ENCODE measurements at places on chromosomes 6 and 20.
A peak's percentile ranks its signal among the peaks of the same experiment; 100 is the strongest.

- peak; percentile 77 for DNase-seq
These were observed 28.2 kb upstream of the NOX3 start for GRCh38 chr6:155483858-155484257.

DNA sequence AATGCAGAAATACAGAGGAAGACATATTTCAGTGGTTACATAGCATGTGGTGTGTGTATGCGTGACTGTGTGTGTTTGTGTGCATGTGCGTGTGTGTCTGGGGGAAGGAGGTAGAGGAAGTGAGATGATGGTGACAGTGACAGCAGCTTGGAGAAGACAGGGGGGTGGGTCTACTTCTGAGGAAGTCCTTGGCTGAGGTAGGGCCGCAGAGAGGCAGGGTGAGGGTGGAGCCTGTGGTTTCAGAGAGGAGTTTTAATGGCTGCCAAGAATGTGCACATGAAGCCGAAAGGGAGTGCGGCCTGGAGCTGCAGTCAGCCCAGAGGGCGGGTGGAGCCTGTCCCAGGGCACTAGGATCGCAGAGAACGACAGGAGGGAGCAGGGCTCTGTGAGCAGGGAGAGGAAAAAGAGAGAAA lies 22.7 kb upstream of the RNF24 start:
- peak; percentile 84 for DNase-seq

- no peak for DNase-seq
These were observed 104.6 kb upstream of the CDYL start for GRCh38 chr6:4671587-4672115.

GRCh38 chr6:42916288-42916687 lies 435 bp downstream of the PTCRA start:
- DNase-seq: no peak

DNA sequence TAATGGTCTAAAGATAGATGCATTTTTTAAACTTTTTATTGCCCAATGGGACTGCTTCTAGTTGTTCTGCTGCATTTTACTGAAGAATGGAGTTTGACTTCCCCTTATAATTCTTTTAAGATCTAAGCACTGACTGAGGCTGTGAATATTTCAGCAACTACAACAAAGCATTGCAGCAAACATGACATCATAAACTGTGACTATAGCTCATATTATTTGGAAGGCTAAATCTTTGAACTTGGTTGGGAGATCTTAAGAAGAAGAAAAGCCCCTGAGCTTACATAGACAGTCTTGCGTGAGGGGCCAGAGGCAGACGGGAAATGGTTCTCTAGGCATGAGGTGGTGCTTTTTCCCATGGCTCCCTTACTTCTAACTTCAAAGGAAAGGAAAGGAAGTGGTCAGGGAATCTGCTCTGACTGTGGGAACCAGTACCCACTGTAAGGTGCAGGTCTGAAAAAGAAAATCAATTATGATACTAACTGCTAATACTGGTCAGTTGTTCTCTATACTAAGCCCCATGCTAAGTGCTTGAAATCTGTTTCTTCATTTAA lies 14.8 kb downstream of the HEY2 start:
- DNase-seq: no peak

DNA sequence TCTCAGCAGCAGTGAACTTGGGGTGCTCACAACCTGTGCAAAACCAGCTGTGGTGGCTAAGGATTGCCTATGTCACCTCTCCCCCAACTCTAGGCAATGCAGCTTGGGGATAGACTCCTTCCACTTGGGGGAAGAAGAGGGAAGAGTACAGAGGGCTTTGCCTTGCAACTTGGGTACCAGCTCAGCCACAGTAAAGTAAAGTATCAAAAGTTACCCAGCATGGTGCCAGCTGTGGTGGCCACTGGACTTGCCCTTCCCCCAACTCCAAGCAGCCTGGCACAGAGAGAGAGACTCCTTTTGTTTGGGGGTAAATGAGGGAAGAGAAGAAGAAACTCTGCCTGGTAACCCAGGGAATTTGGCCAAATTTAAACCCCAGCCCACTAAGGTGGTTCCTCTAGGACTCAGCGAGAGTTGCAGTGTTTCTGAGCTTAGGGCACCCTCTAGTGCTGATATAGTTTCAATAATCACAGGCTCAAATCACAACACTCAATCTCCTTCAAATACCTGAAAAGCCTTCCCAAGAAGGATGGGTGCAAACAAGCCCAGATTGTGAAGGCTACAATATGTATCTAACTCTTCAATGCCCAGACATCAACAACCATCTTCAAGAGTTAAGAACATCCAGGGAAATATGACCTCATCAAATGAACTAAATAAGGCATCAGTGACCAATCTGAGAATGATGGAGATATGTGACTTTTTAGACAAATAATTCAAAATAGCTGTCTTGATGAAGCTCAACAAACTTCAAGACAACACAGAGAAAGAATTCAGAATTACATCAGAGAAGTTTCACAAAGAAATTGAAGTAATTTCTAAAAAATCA lies 7.6 kb upstream of the DEFB129 start:
- DNase-seq: no peak
